ENCODE measurements at places on chromosomes 5 and 9.
A peak's percentile ranks its signal among the peaks of the same experiment; 100 is the strongest.

GRCh38 chr9:128729766-128730517 is 6.0 kb upstream of the ZDHHC12 start:
- no peak for DNase-seq

DNA sequence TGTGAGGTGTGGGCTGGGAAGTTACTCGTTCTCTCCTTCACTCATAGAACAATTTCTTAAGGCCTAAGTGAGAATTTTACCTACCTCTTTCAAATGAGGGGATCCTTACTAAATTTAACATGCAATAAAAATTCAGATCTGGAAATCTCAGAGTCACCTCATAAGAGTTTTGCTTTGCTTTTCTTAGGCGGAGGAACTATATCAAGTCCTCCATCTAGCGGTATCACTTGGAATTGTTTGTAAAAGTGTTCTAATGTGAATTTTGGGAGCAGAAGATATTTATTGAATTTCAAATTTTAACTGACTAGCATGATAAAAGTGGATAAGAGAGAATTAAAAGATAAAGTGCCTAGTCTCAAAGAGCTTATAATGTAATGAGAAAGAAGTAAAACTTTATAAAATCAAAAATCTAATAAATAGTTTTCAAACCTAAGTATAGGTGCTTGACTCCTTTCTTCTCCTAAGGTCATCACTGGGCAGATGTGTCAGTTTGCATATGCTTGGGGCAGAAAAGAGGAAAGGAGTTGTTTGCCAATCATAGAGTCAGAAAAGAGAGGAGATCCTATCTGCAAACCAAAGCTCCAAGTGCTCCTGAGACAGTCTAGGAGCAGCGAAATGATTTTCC is 145.7 kb upstream of the DAB2 start:
- peak; percentile 31 for DNase-seq

DNA sequence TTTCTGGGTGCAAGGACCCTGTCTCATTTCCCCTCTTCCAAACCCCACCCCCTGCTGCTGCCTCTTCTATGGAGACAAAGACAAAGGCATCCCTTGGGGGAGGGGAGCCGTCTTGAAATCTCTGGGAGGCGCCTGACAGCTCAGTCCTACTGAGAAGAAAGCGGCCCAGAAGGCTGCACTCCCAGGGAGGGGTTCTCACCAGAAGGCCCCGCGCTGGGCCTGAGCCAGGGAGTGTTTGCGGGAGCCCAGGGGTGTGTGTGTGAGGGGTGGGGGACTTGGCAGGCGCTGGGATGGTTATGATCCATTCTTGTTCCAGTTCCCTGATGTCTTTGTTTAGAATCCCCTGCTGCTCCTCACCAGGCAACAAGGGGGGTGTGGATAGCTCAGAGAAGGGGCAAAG is 45.7 kb upstream of the ALDH1B1 start:
- no peak for DNase-seq

- no peak for DNase-seq
Observed at GRCh38 chr9:82273121-82273520, 284.5 kb downstream of the SPATA31D1 start.

DNA sequence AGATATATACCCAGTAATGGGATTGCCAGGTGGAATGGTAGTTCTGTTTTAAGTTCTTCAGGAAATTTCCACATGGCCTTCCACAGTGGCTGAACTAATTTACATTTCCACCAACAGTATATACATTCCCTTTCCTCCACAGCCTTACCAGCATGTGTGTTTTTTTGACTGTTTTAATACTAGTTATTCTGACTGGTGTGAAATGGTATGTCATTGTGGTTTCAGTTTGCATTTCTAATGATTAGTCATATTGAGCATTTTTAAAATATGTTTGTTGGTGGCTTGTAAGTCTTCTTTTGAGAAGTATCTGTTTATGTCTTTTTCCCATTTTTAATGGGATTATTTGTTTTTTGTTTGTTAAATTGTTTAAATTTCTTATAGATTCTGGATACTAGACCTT is 208.9 kb downstream of the CFAP90 start:
- DNase-seq = no peak

- no peak for DNase-seq
Observed at GRCh38 chr5:82346399-82347165, 68.4 kb upstream of the RPS23 start.

DNA sequence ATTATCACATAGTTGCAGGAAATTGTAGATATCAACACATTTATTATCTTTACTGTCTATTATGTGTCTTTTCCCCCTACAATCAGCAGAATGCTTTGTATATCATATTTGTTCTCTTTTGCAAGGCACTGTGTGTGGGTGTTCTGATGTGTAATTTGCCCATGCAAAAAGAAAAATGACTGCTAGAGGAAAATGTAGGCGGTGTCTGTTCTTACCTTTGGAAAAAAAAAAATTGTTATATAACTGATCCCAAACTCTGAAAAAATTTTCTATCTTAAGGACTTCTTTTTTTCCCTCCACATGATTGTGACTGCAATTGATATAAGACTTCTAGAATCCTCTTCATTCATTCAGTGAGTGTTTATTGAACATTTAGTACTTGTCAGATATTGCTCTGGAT is 24.5 kb downstream of the MRPS30 start:
- DNase-seq = no peak

DNA sequence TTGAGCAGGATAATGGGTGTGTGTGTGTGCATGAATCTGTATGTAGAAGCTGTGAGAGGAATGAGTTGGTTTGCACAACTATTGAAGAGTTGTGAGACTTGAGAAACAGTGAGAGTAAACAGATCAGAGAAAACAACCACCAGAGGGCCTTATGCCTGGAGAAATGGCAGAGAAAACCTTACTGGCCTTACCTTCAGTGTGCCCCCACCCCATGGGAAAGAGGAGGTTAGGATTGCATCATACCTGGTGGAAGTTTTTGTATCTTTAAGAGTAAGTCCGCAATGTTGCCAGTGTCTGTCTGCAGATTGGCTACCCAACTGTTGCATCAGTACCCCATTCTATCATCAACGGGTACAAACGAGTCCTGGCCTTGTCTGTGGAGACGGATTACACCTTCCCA is 1909.4 kb upstream of the WWC1 start:
- DNase-seq = no peak

DNA sequence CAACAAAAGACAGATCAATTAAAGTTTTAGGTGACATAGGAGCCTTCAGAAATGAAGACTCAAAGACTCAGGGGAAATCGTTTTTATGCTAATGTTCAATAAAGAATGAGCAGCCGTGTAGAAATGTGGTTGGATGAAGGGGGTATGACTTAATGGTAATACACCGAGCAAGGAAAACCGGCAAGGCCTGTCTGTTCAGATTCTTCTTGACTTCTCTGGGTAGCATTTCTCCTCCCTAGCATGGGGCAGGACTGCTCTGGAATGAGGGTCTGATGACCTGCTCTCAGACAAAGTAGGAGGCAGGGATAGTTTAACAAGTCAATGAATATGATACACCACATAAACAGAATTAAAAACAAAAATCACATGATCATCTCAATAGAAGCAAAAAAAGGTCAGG is 487.4 kb downstream of the ZNF608 start:
- no peak for DNase-seq

DNA sequence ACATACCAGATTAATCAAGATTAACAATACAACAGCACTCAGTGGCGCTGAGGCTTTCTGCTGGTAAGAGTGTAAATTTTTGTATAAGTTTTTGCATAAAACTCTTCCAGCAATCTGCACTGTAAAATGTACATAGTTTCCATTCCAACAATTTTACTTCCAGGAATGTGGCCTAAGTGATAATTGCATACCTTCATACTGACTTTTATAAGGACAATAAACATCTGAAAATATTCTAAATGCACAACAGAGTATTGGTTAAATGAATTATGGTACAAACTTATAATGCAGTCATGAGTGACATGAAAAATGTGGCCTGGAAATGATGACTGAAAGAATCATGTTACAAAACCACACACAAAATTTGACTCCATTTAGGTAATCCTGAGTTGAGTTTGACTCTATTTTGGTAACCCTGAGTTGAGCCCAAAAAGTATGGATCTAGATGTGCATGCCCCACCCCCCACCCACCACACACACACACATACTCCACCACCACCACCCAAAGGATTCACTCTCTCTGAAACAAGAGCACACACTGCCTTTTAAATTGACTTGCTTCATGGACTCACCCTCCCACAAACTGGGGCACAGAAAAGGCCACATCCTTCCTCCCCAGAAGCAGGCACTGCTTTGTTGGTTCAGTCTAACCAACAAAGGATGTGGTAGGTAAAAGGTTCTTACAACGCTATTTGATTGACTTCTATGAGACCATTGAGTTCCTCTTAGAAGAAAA is 137.6 kb downstream of the SUSD1 start:
- DNase-seq = peak; percentile 77

DNA sequence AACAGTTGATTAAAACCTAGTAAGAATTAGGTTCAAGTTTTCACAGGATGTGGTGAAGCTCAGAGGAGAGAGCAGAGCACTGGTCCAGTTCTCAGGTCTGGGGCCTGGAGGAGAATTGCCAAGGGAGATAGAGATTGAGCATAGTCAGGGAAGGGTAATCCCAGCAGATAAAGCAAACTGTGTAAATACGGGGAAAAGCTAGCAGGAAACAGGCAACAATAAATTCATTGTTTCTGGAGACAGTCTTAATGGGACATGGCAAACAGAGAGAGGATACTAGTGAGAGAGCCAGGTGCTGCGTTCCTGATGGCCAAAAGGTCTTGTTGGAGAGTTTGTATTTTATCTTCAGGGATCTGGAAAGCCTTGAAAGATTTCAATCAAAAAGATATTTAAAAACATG is 333.0 kb downstream of the PDE4D start:
- no peak for DNase-seq

DNA sequence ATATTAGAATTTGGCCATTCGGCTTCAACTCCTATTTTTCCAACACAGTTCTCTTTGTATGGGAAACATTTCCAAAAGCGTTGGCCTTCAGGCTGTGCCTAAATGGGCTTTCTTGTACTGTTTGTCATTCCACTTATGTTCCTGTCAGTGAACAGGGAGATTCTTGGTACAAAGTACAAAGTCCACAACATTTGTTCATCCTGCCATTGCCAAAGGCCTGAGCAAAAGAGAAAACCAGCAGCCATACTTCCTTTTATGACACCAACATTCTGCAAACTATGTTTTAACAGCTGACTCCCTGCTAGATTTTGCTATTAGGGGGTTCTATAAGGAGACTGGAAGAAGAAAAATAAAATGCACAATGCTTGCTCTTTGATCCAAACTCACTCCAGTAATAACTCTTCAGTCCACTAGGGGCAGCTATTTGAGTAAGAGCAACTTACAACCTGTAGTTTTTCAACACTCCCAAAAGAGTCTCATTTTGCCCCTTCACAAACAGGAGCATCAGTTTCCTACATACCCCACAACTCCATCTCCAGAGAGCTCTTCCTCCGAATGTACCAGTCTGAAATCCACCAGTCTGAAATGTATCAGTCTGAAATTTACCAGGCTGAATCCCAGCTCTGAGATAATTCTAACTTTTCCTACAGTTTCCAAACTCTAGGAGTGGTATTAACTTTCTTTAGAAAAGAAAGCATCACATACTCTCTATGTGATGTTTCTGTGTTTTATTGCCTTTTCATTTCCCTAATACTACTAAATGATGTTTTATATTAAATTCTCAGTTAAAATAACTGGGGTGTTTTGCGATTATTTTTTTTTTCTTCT is 693.8 kb downstream of the DNAH5 start:
- DNase-seq = no peak

DNA sequence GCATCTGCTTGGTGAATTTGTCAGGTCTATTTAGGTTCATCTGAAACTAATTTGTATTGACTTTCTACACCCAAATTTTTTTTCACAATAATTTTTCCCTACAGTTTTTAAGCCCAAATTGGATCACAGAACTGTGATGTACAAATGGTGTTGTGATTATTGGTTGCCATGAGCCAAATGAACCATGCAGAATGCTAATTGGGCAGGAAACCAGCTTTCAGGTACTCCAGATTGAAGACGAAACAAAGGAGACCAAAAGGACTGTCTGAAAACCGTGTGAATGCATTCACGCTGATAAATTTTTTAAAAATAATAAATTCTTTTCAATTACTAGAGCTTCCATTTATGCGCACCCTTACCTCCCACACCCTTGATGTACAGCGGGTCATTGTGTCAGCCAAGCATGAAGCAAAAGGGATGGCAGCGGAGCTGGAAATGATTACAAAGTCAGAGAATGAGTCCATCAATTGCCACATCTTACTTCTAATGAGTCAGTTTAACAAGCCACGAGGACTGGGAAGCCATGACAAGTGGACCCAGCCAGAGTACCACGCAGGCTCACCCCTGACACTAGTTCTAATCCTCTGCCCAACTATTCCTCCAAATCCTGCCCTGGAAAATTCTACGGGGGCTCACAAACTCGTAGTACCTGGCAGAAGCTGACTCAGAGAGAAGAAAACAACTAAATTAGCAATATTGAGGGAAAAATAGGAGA is 66.5 kb downstream of the SEMA6A start:
- no peak for DNase-seq

DNA sequence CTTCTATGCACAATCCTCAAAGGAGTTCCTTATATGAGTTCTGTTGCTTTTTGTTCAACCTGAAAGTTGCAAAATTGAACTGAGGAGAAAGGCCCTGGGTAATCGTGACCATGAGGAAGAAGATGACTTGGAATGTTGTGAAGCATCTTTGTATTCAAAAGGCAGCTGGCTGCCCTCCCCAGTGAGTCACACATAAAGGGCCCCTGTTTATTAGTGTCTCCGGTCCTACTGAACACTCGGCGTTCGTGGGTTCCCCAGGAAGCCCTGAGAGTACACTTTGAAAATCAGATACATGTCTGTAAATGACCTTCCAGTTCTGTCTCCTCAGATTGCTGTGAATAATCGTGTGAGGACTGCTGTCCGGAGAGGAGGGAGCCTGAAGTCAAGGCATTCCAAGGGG is 73.6 kb downstream of the C9orf153 start:
- no peak for DNase-seq

- DNase-seq = no peak
Observed at GRCh38 chr9:93316726-93317494, 133.0 kb downstream of the WNK2 start.

DNA sequence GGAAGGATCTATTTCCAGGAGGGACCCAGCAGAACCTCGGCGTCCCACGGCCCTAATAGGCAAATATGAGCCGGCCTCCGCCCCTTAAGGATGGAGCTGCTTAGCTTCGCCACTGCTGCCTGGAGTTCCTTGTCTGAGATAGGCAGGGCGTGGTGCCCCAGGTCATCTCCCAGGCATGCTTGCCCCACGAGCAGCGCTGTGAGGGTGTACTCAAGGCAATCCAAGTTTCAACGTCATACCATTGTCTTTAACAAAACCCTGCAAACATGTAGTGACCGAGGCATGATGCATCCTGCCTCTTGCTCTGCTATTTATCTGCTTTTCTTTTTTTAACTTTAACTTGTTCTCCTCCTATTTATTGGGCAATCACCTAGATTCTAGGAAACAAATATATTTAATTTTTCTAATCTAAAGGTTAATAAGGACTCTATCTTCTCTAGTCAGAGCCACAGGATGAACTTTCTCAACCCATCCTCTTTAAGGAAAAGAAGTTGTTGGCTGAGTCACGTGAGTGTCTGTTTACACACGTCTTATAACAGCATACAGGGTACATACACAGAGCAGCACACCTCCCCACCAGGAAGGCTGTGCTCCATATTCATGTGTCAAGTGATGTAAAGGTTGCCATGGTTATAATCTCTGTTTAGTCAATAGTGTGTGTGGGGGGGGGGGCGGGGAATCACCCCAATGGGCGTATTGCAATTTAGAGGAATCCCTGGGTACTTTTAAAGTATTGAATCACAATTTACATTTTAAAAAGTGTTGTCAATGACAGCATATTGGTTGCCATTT is 27.3 kb upstream of the ZSWIM6 start:
- DNase-seq = peak; percentile 3

All from CD4-positive, alpha-beta T cell treated with Interleukin-2 at 100 ng/mL for 4 hours (primary cell).